Endothelial cell (in vitro differentiated cells): ENCODE measurements at places on chromosomes 16 and 17.

GRCh38 chr16:29302976-29303375 is 103.5 kb downstream of the NPIPB11 start:
- no peak for DNase-seq

- DNase-seq, result no peak
Measured at GRCh38 chr16:88346680-88347505, 35.9 kb upstream of the ZNF469 start.

DNA sequence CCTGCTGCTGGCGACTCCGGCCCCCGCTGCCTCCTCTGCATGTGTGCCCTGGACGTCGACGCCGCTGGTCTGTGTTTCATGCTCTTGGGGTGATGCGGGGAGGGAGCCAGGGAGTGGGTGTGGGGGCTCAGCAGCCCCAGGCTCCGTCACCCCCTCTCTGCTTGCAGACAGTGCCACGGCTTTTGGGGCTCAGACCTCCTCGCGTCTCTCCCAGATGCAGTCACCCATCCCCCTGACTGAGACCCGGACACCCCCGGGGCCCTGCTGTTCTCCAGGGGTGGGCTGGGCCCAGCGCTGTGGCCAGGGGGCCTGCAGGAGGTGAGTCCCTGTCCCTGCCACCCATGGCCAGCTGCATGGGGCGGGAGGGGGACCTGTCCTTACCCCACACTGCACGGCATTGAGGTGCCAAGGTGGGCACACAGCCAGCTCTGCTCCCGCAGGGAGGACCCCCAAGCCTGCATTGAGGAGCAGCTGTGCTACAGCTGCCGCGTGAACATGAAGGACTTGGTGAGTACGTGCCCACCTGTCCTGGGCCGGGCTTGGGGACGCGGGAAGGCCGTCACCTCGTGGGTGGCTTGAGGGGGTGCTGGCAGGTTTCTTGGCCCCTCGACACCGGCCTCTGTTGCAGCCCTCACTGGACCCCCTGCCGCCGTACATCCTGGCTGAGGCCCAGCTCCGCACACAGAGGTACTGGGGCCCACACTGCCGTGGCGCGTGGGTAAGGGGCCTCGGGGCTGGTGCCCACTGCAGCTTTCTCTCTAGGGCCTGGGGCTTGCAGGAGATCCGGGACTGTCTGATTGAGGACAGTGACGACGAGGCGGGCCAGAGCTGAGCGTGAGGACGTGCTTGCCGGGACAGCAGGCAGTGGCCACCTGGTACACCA is 8.4 kb downstream of the CTU2 start:
- no peak for DNase-seq

DNA sequence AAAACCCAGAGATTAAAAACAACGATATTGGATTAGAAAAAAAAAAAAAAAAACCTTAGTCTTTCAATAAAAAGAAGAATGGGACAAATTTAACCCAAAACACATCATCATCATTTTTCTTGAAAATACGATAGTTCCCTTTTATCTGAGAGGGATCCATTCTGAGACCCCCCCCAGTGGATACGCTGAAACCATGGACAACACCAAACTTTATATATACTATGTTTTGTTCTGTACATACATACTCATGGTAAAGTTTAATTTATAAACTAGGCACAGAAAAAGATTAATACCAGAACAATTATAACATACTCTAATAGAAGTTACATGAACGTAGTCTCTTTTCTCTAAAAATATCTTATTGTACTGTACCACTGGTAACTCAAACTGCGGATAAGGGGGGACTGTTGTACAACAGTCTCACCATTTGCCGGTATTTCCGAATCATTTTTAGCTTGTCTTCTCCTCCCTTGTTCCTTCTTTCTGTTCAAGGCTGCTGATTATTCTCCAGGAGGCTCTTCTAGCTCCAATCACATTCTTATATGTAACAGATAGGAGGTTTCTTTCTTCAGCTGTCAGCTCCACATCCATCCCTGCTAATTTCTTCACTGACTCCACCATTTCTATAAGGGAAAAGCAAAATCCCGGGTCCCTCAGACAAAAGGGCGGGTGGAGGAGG is 37.0 kb downstream of the RNF135 start:
- no peak for DNase-seq

- DNase-seq, result no peak
Measured at GRCh38 chr17:82545071-82545462, 25.5 kb downstream of the FOXK2 start.

GRCh38 chr17:67125924-67126323 is 81.6 kb downstream of the CACNG1 start:
- no peak for DNase-seq
